ENCODE measurements at places on chromosomes 6 and 20.

- DNase-seq = no peak
Measured at GRCh38 chr6:132128424-132128823, 177.3 kb upstream of the CCN2 start.

DNA sequence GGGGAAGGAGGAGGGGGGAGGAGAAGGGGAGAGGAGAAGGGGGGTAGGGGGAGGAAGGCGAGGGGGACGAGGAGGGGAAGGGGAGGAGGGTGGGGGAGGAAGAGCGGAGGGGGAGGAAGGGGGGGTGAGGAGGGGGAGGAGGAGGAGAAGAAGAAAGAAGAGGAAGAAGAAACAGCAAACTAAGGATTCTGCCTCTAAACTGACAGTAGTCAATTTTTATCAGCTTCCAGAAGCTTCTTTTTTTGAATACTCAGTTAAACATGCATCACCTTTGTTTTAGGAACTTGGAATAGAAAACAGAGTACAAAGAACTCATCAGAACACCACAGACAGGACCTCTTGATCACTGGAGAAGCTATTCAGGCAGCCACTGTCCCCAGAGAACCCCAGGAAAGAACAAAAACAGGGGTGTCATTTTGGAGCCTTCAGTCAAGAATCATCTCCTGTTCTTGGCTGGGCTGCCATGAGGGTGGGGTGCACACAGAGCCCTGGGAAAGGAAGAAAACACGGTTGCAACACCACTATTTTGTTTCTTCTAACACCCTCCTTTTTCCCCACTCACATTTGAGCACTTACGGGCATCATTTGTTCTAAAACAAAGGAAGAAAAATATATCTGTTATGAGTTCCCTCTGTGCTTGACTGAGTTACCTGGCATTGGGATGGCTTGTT, 67.4 kb downstream of the TMEM170B start:
- no peak for DNase-seq

- no peak for DNase-seq
Measured at GRCh38 chr20:45044601-45045000, 56.3 kb downstream of the KCNS1 start.

DNA sequence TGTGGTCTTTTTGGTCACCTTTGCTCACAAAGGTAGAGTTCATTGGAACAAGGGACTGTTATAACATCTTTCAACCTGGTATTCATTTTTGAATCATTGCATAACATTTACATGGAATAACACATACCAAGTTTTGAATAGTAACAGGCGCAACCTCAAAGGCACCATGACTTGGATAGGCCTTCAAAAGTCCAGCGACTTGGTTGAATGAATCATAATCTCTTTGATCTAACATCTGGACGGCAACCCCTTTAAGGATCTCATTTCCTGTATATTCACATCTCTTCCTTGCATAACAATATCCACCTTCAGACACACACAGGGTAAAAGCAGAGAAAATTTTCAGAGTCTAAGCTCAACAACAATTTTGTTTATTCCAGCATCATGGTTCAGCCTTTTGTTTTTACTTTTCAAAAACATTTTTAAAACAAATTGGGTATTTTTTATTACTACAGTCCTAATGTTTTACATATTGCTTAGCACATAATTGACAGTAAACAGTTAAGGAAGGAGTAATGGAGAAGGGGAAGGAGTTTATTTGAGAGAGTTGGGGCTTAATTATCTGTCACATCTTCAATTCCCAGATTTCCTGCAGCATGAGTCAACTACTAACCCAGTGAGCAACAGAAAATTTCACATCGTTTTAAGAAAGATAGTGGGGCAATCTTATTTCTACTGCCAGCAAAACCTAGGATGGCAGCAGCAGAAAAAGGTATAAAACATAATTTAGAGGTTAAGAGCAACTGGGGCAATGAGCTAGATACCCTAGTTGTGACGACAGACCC, 41.8 kb upstream of the F13A1 start:
- DNase-seq = no peak

DNA sequence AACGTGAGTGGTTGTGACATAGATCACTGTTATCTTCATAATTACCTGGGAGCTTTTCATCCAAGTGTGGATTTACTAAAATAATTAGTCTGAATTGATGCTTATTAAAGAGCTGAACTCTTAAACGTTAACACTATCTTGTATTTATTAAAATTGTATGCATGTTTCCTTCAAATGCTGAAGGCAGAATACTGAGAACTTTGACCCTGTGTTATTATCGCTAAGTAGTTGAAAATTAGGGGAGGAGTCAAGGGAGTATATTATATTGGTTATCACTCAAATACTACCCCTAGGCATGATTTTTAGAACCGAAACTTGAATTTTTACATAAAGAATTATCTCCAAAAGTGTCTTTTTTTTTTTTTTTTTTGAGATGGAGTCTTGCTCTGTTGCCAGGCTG, 5.8 kb downstream of the VAPB start:
- DNase-seq = no peak

- DNase-seq = no peak
Measured at GRCh38 chr6:37556881-37557644, 57.4 kb upstream of the CCDC167 start.

DNA sequence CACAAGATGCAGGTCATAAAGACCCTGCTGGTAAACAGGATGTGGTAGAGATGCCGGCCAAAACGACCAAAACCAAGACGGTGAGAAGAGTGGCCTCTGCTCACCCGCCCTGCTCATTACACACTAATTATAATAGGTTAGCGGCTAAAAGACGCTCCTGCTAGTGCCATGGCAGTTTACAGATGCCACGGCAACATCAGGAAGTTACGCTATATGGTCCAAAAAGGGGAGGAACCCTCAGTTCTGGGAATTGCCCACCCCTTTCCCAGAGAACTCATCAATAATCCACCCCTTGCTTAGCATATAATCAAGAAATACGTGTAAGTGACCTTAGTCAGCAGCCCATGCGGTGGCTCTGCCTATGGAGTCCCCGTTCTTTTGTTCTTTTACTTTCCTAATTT, 17.6 kb downstream of the BHLHE23 start:
- no peak for DNase-seq

- DNase-seq = no peak
Measured at GRCh38 chr6:44254191-44255104, 2.9 kb downstream of the SLC35B2 start.

GRCh38 chr6:135318738-135319469, 137.8 kb downstream of the MYB start:
- DNase-seq = no peak

DNA sequence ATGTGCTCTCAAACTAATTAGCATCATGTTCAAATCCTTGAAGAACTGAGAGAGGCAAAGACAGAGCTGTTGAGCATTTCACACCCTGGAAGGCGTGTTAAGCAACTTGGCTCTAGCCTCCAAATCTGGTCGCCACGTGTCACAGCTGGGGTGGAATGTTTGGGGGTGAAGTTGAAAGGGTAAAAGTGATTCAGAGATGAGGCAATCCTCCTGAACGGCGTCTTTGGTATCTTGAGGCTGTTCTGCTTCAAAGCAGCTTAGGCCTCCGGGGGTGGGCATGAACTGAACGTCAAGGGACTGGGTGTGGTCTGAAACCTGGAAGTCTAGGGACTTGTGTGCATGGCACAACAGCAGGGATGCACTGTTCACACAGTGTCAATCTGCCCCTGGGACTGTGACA, 62.3 kb downstream of the TRAM2 start:
- no peak for DNase-seq

DNA sequence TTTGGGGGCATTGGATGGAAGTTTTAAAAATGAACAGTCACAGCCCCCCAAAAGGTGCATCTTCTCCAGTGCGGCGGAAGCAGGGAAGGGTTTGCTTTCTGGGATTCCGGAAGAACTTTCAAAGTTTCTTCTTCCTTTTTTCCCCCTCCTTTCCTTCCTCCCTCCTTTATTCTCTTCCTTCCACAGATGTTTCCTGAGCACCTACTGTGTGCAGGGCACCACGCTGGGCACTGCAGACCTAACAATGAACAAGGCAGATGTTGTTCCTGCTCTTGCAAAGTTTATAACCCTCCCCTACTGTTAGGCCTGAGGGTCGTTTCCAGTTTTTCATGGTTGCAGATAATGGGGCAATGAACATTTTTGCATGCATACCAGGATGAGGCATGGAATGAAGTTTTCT, 58.1 kb downstream of the CHMP4B start:
- no peak for DNase-seq

GRCh38 chr6:115583290-115583689, 477.4 kb downstream of the FRK start:
- no peak for DNase-seq

DNA sequence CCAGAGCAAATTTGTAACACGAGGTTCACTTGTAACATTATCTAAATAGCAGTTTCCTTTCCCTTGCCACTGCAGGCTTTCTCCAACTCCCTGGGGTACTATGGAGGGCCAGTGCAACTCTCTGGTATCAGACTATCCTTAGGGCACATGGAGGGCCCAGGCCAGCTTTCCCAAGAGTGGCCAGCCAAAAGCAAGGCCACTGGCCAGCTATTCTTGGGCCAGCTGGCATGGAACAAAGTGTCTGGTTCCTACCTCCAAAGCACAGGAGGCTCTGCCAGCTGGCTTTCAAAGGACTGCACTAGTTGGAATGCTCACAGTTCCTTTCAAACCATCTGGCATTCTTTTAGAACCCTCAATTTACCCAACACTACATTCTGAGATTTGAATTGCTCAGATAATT, 8.7 kb downstream of the RNF24 start:
- no peak for DNase-seq

DNA sequence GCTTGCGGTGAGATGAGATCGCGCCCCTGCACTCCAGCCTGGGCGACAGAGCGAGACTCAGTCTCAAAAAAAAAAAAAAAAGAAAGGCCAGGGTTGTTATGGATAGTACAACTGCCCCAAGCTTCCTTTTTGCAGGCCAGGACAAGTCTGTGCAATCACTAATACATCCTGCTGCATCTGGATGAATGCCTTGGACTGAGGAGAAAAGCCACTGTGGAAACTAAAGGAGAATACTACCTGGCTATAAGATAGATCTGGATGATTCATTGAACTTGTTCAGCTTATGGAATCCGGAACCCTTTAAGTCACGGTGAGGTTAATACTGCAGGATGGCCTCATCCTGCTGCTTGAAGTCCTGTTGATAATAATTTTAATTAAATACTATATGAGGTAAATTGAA, 278.2 kb downstream of the TFAP2A start:
- DNase-seq = no peak

GRCh38 chr20:54654450-54654849, 179.1 kb downstream of the DOK5 start:
- DNase-seq = no peak

GRCh38 chr6:152070556-152070955, 263.1 kb downstream of the ESR1 start:
- DNase-seq = no peak

GRCh38 chr6:21679761-21680265, 86.3 kb downstream of the SOX4 start:
- no peak for DNase-seq

- DNase-seq = no peak
Measured at GRCh38 chr6:71886184-71887005, at the start of gene RIMS1. TSS of gene RIMS1 (plus strand) at chr6:71886550. CDS start at chr6:71887024, 474 bp downstream.

- no peak for DNase-seq
Measured at GRCh38 chr6:138685257-138685656, 88.3 kb upstream of the CCDC28A start.

DNA sequence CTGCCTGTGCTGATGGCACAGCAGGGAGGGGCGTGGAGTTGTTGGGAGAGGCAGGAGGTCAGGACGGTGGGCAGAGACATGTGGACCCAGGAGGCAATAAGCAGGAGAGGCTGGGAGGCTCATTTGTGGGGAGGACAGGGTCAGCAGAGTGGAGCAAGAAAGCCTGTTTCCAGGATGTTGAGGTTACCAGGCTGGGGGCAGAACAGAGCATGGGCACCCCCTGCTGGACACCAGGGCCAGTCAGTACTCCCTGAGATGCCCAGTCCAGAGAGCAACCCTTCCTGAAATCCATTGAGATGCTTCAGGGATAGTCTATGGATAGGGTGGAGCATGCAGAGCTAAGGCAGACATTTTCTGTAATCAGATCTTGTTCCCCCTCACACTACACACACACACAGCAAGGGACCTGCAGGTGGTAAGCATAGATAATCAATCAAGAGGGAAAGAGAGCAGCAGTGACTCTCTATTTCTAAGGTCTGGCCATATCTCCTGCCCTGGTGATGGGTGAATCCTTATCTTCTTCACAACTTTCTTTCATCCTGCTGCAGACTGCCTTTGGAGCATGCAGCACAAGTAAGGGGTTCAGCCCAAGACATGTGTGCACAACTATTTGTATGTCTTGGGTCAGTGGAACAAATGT, 41.7 kb downstream of the MOCS1 start:
- DNase-seq = no peak

- no peak for DNase-seq
Measured at GRCh38 chr6:30963641-30964040, 19.9 kb upstream of the MUC21 start.

GRCh38 chr6:21800948-21801438, 207.4 kb downstream of the SOX4 start:
- no peak for DNase-seq

DNA sequence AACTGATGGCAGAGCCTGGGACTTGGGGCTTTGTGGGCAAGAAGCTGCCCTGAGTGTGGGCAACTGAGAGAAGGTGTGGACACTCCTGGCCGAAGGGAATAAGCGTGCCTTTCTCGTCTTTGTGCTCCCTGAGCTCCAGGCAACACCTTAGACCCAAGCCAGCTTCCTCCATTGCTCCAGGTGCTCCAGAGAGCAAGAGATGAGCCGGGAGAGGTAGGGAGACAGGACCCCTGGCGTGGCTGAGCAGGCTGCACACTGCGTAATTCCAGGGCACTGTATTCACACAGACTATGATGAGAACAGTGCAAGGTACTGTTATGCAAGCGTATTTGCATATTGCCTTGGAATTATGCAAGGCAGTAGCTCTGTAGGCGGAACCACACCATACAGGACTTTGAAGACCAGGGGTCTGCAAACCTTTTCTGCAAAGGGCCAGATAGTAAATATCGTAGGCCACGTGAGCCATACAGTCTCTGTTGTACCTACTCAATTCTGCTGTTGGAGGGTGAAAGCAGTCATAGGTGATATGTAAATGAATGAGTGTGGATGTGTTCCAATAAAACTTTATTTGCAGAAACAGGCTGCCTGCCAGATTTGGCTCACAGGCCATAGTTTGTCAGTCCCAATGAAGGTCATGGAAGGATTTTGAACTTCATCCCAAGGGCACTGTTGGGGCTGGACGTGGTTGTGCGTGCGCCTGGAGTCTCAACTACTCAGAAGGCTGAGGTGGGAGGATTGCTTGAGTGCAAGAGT, 42.1 kb upstream of the FAM83D start:
- DNase-seq = no peak

All from GDM1 (cell line).